AG10803 (cell line): ENCODE measurements at places on chromosomes 4 and X.

DNA sequence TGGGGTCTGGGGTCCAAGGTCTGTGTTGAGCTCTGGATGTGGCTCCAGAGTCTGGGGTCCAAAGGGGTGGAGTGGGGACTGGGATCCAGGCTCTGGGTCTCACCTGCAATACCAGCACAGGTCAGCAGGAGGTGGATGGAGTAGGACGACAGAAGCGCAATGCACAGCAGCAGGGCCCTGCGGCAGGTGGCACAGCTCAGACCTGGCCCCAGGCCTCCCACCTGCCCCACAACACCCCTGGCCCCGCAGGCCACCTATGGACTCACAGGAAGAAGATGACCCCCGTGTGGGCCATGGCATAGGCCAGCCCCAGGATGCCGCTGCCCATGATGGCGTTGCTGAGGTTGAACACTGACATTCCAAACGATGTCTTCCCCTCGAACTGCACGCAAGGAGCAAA, 3.4 kb downstream of the SLC38A5 start:
- no peak for DNase-seq

- no peak for DNase-seq
Observed at GRCh38 chr4:21856754-21857153, 91.8 kb downstream of the KCNIP4 start.

DNA sequence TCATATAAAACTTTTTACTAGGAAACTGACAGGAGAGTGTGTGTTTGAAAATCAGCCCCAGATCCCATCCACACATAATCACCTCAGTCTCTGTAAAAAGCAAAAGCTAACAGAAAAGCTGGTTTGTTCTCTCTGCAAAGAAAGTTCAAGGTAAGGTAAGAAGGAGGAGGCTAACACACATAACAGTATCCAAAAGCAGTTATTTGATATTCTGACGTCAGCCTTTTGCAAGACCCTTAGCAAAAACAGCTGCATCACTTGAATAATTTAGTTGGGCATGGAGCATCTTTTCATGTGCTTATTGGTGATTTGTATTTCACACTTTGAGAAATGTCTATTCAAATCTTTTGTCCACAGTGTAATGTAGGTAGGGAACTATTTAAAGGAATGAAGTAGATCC, 5.5 kb downstream of the TCEAL9 start:
- DNase-seq, result no peak

DNA sequence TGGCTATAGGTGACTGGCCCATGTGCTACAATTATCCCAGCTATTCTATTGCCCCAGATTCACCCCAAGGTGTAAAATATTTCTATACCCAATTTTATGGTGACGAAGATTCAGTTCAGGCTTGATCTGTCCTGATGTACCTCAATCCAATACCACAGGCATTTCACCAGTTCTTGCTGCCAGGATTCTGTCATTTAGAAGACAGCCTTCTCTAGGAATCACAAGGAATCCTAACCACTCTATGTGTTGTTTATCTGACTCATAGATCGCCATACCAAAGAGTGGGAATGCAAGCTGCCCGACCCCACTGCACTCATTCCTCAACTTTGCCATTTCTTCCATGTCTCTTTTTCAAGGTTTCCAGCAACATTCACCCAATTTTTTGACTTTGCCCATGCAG, 355.0 kb upstream of the EMCN start:
- peak; percentile 4 for DNase-seq

GRCh38 chr4:57342411-57342810, 232.2 kb upstream of the IGFBP7 start:
- peak; percentile 13 for DNase-seq

GRCh38 chr4:118171381-118171780, 137.1 kb downstream of the NDST3 start:
- DNase-seq, result no peak

- peak; percentile 5 for DNase-seq
Observed at GRCh38 chr4:156718226-156718625, 253.4 kb downstream of the PDGFC start.

- peak; percentile 4 for DNase-seq
Observed at GRCh38 chr4:124144238-124144654, 568.3 kb downstream of the ANKRD50 start.

DNA sequence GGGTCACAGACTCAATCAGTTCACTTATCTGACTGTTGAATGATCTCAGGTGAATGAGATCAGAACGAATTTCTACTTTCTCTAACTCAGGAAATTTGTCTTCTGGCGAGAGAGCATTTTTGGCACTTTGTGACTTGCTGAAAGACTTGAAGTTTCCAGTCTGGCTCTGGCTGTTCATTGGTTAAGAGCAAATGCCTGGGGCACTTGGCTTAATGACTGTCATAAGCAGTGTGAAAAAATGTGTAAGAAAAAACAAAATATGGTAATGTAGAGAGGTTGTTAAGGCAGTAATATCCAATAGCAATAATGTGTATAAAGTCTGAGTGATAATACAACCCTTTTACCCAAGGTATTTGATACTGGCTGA, 71.3 kb upstream of the PGRMC2 start:
- DNase-seq, result peak; percentile 60

- DNase-seq, result no peak
Observed at GRCh38 chr4:155974476-155974749, 20.7 kb upstream of the CTSO start.

DNA sequence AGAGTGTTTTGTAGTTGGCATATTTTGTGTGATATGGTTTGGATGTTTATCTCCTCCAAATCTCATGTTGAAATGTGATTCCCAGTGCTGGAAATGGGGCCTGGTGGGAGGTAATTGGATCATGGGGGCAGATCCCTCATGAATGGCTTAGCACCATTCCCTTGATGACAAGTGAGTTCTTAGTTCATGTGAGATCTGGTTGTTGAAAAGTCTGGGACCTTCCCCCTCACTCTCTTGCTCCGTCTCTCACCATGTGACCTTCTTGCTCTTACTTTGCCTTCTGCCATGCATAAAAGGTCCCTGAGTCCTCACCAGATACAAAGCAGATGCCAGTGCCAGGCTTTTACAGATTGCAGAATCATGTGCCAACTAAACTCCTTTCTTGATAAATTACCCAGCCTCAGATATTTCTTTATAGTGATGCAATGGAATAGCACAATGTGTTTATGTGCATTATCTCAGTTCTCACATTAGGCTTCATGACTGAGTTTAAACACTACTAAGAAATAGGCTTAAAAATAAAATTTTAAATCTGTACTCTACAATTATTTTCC, 1348.8 kb downstream of the STIM2 start:
- no peak for DNase-seq

- no peak for DNase-seq
Observed at GRCh38 chr4:174993916-174994315, 75.8 kb downstream of the ADAM29 start.

GRCh38 chr4:6441758-6442157, 30.7 kb downstream of the PPP2R2C start:
- DNase-seq, result no peak

- no peak for DNase-seq
Observed at GRCh38 chr4:69517674-69518073, 22.0 kb upstream of the UGT2B4 start.

- no peak for DNase-seq
Observed at GRCh38 chr4:76997532-76997931, 48.0 kb downstream of the SEPTIN11 start.

DNA sequence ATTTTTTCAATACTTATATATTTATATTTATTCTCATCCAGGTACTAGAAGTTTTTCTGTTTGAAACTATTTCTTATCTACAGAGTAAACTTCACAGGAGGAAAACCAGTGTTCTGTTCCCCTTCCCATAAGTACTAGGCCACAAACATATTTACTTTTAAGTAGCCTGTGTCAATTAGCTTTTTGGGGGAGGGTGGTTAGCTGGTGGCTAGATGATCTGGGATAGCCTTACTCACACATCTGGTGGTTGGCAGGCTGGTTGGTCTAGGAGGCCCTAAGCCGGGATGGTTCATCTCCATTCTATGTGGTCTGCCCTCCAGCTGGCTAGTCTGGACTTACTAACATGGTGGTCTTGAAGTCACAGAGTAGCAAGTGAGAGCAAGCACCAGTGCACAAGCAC, 6.2 kb downstream of the JADE3 start:
- DNase-seq, result peak; percentile 32

GRCh38 chr4:3437582-3437936, 4.2 kb upstream of the HGFAC start:
- no peak for DNase-seq

DNA sequence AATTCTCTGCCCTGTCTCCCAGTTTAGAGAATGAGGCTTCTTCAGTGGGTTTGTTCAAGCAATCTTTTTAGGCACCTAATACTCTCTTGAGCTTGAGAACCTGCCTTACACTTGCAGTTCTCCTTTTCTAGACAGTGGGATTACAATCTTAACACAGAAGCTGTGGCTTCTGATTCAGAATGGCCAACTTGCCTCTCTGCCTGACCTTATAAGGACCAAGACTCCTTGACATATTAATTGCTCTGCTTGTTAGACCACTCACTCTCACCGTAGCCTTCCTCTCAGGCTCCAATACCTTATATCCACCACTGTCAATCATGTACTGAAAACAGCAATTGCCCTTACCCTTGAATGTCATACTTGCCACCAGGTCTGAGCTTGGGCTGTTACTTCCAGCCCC, 338.7 kb upstream of the MAOA start:
- DNase-seq, result no peak

- no peak for DNase-seq
Observed at GRCh38 chr4:94848326-94848725, 90.6 kb downstream of the BMPR1B start.

DNA sequence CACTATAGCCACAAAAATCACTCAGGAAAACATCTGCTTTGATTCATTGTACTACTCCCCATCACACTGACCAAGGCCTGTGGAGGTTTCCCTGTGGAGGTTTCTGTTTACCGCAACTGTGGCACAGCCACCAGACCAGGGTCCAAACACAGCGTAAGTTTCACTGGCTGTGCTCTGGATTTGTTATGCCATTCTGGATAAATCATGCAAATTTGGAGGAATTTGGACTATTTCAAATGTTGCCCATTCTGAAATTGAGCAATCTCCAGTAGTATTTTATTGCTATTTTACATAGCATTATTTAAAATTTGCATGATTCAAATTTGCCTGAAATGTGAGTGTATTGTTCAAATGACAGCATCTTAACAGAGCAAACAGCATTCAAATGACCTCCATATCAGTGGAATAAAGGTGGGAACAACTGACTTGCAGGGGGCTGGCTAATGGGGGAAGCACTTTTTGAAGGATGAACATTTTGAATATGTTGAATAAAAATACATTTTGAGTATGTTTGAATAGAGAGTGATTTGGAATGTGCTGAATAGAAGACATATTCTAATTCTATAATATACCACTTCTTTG, 66.1 kb upstream of the ACSL1 start:
- DNase-seq, result no peak

DNA sequence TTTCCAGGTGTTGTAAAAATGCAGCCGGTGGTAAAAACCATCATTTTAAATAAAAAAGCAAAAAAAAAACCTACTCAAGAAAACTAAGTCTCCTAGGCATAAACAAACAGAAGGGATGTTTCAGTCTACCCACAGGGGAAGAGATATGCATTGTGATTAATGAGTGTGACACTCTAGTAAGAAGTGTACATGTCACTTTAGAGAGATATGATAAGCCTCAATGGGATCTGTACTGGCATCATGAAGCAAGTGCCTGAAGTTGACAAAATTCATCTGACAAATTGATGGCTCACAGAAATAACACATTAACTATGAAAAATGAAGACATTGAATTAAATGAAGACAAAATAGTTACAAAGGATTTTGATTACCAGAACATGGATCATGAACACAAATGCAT, 162.7 kb downstream of the NPFFR2 start:
- no peak for DNase-seq

GRCh38 chr4:181166742-181167399, 1076.3 kb upstream of the TENM3 start:
- no peak for DNase-seq

DNA sequence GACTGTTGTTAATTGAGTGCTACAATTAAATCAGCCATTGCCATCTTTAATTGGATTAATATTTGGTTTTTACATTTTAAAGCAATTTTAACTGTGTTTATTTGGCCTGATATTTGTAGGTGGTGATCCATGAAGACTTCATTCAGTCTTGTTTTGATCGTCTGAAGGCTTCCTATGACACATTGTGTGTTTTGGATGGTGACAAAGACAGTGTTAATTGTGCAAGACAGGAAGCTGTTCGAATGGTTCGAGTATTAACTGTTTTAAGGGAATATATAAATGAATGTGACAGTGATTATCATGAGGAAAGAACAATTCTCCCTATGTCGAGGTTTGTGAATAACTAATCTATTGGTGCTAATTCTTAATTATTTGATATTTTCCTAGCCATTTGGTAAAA, 82.6 kb downstream of the USP9X start:
- DNase-seq, result peak; percentile 13

- DNase-seq, result peak; percentile 27
Observed at GRCh38 chr4:13570916-13571315, 26.6 kb upstream of the NKX3-2 start.

GRCh38 chr4:24229978-24230377, 340.1 kb upstream of the PPARGC1A start:
- peak; percentile 70 for DNase-seq

DNA sequence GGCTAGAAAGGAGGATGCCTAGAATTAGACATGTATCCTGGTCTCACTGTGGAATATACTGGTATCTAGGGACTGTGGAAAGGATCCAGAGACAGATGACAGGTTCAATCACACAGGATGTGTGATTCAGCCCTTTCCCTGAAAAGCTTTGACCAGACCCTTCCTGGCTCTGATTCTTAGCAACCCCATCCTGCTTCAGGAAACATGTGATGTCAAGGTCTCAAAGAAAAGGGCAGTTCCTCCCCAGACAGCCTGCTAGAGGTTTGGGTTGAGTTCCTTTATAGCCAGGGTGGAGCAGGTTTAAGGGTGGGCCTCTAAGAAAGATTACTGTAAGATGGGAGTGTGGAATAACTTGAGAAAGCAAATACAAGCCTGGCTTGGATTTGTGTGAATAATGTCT, 3.0 kb downstream of the BMP15 start:
- no peak for DNase-seq

GRCh38 chrX:72120837-72121236, 10.9 kb downstream of the RTL5 start:
- no peak for DNase-seq

DNA sequence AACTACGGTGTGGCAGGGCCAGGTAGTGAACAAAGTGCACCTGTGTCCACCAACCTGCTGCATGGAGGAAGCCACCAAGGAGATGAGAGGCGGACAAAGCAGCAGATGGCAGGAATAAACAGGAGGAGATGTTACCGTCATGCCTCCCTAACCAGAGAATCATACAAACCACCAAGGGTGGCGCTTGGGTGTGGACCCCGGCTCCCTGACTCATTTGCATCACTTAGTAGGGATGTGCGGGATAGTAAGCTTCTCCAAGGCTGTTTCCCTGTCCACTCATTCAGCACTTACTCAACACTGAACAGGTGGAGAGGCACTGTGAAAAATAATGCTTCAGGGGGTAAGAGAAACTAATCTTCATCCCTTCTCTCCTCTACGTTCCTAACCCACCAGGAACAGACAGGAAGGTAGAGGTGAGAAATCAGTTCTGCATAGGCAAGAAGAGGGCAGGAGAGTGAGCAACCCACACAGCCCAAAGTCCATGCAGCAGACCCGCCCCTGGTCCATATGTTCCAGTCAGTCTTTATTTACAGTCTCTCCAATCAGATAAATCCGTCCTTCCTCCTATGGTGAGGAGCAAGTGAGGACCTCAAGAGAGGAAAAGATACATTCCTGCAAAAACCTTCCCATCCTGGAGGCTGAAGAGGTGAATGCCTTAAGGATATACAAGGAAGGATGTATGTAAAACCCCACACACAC, 34.0 kb downstream of the QDPR start:
- DNase-seq, result no peak

GRCh38 chr4:148143174-148143573, 299.0 kb downstream of the NR3C2 start:
- no peak for DNase-seq
